Activated T-helper 1 cell treated with anti-CD3 and anti-CD28 coated beads, Interleukin-2, amount 50 U/mL, for 16 hours (primary cell): ENCODE measurements at places on chromosomes 7 and 10.

DNA sequence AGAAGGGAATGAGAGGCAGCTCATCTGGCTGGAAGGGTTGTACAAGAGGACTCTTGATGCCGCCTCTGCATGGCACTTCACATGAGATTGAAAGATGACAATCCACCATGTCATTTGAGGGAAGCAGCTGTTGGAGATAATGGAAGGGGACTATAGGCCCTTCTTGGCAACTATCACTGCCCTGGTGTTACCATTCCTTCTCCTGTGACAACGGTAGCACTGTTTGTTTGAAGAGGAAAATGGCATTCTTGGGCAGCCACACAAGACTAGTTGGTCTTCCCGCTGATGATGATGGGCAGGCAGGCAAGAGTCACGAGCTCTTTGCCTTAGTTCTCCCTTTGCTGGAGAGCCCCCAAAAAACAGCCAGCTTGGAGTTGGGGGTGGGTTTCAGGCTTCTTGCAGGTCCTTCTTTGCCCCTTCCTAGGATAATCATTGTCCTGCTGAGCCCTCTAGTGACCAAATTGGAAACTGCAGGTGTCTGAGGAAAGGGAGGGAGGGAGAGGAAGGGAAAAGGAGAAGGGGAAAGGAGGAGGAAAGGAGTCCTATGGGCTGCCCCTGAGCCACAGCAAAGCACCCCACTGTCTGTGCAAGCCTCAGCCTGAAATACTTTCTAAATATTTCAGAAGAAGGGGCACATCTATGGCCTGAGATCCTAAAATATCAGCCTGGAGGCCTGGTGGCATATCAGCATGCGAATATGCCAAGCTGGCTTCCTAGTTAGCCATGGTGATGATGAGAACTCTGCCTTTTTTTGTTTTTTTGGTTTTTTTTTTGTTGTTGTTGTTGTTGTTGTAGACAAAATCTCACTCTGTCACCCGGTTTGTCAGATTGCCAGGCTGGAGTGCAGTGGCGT, 165.6 kb upstream of the KMT2E start:
- DNase-seq = peak; percentile 15

DNA sequence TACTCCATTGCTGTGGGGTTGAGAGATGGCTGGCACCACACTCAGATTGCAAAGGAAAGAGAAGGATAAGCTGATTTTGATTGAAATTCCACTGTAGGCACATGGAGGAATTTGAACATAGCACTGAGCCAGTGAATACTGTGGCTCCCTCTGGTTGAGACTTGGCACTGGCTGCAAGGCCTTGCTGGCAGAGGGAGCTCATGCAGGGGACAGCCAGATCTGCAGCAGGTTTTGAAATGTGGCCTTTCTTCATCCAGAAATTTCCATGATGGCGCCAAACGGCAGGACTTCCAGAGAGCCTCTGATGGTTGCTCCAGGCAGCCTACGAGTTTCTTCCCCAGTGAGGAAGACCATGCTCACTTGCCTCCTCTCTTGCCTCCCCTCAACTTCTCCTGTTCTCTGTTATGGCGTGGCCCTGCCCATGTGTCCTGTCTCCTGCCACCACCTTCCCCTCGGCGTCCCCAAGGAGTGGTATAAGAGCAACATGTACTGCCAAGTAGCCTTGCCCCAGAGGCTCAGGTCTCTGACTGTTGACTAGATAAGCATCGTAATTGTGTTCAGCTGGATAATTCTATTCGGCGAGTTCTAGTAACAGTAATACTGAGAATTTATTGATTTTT, 265.6 kb downstream of the CCDC3 start:
- no peak for DNase-seq

DNA sequence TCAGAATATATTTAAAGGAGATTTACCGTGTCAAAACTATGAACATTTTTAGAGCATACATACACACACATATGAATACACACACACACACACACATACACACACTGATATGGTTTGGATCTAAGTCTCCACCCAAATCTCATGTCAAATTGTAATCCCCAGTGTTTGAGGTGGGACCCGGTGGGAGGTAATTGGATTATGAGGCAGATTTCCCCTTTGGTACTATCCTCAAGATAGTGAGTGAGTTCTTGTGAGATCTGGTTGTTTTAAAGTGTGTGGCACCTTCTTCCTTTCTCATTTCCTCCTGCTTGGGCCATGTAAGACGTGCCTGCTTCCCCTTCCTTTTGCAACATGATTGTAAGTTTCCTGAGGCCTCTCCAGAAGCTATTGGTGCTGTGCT, 515.0 kb upstream of the ZMIZ1 start:
- no peak for DNase-seq

- DNase-seq = no peak
Observed at GRCh38 chr10:128629111-128630096, 503.2 kb upstream of the MKI67 start.

GRCh38 chr10:73979809-73980433, 18.0 kb upstream of the VCL start:
- DNase-seq = no peak

- DNase-seq = no peak
Observed at GRCh38 chr7:36802459-36803135, 78.3 kb upstream of the AOAH start.

DNA sequence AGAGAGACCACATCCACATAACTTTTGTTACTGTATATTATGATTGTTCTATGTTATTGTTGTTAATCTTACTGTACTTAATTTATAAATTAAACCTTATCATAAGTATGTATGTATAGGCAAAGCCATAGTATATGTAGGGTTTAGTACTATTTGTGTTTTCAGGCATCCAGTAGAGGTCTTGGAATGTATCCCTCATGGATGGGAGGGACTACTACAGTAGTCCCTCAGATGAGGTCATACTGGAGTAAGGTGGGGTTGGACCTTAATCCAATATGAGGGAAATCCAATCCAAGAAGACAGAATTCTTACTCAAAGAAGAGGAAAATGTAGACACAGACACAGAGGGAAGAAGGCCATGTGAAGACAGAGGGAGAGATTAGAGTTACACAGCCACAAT, 34.1 kb upstream of the MALRD1 start:
- no peak for DNase-seq

DNA sequence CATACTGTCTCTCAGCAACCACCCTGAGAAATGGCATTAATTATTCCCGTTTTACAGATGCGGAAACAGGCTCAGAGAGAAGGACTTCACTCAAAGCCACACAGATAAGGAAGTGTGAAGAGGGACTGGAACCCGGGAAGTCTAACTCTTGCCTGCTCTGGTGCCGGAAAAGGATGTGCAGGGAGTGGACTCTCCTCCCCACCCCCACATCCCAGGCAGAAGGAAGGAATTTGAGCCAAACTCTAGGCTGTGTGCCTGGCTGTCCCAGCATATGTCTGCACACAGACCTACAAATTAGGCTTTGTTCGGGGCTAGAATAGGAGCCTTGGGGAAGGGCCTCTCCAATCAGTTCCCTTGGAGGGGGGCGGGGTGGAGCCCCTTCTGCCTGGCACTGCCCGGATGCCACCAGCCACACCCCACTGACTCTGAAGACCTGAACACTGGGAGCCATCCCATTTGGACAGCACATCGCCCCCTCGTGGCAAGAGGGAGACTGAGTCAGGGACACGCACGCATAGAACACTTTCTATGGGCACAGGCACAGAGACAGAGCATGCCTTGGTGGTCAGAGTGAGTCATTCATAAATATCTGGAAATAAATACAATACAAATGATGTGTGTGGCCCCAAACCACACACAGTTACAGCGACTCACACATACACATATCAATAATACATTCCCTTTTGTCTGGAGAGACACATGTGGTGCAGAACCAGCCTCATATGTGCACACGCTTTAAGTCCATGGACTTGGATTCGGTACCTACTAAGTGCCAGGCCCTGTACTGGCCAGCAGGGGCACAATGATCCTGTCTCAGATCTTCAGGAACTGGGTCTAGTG, 13.1 kb downstream of the LZTS2 start:
- DNase-seq = peak; percentile 66

DNA sequence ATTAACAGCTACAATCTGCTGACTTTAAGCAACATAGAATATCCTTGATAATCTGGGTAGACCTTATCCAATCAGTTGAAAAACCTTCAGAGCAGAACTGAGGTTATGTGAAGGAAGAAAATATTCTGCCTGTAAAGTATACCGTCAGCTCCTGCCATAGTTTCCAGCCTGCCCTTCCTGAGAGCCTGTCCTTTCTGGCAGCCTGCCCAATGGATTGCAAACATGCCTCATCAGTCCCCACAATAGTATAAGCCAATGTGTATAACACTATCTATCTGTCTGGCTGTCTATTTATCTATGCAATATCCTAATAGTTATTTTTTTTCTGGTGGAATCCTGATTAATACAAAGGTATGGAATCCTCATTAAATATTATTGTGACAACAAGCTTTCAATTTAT, 489.2 kb upstream of the KCND2 start:
- no peak for DNase-seq
